ENCODE measurements at places on chromosomes 2 and 18.
A peak's percentile ranks its signal among the peaks of the same experiment; 100 is the strongest.

DNA sequence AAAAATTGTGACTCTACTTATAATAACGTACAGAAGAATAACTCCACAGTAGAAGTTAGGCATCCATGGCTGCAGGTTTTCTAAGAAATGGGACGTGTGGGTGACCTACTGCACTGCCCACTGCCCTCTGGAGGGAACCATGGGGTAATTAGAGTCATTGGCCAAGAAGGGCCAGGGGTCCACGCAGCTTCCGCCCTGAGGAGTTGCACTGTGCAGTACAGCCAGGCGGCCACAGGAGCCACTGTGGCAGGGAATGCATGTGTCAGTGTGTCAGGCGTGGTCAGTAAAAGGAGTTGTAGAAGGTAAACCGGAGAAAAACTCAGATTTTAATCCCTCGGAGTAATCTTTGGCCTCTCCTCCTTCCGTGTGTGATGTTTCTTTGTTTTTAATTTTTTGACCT lies 24.8 kb downstream of the NCK2 start:
- DNase-seq: no peak

- DNase-seq: peak; percentile 61
Observed at GRCh38 chr2:28681158-28681571, 70.5 kb upstream of the PPP1CB start.

GRCh38 chr2:36411962-36412444 lies 56.4 kb downstream of the CRIM1 start:
- no peak for DNase-seq

GRCh38 chr2:146413086-146413610 lies 1431.7 kb upstream of the ACVR2A start:
- no peak for DNase-seq

All from CD4-positive, alpha-beta T cell treated with Interleukin-6 for 4 hours (primary cell).